Stimulated activated CD4-positive, alpha-beta T cell treated with anti-CD3 and anti-CD28 coated beads, TNF-alpha, amount 100 ng/mL, for 48 hours (primary cell): ENCODE measurements at places on chromosomes 5 and 9.

GRCh38 chr9:106897236-106897635, 34.3 kb downstream of the ZNF462 start:
- no peak for DNase-seq

DNA sequence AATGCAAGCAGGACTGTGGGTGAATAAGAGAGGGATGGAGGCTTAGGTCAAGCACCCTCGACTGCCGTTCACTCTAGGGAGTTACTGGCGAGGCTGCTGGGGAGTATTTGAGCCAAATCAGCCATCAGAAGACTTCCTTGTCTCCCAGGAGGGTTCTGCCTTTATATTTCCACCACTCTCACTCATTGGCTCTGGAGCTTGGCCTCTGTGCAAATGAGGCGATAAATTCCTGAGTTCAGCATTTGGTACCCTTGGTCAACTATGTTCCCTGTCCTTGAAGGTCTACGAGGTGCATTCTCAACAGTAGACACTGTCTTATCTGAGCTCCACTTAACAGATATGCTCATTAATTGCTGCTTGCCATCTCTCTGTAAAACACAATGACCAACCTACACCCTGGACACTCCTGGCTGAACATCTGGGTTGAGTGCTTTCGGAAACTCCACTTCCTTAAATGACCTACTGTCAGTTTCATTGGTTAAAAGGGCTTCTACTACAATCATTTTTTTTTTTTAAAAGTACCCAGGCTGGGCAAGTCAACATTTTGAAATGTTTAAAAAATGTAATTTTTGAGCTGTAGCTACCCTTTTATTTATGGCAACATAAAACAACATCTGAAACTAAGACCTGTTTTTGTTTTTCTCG, 153.2 kb downstream of the NTRK2 start:
- no peak for DNase-seq

- no peak for DNase-seq
Measured at GRCh38 chr9:6575324-6576034, 70.0 kb downstream of the GLDC start.

- no peak for DNase-seq
Measured at GRCh38 chr9:35229779-35230143, 68.0 kb downstream of the UNC13B start.

GRCh38 chr5:179852993-179853547, 5.5 kb downstream of the MRNIP start:
- DNase-seq = no peak

GRCh38 chr9:91131433-91131839, 230.3 kb downstream of the AUH start:
- DNase-seq = peak; percentile 82
